ENCODE measurements at places on chromosomes 11 and 22.

DNA sequence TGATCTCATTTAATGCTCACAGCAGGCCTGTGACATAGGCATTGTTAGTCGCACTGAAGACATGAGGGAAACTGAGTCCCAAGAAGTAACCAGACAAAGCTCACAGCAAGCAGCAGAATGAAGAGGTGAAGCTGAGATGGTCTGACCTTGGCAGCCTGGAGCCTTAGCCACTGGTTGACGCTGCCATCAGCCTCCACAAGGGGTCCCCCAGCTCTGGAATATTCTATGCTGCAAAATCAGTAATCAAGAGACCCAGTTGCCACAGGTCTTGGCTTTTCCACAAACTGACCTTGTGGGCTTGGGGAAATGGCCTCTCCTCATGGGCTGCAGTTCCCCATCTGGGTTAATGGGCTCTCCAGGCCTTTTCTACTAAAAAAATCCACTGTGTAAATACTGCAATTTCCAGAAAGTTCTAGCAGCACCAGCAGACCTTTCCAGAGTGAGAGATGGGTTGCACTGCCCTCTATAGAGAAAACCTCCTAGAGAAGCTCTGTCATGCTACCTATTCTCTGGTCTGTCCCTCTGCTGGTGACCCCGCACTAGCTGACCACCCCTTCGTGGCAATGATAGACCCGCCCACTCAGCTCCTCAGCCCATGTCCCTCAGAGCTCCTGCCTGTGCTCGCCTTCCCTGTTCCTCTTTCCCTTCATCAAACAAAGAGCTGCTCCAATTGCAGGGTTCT lies 22.6 kb upstream of the ISX start:
- no peak for DNase-seq

GRCh38 chr11:108551651-108552462 lies 41.7 kb downstream of the EXPH5 start:
- DNase-seq: no peak

DNA sequence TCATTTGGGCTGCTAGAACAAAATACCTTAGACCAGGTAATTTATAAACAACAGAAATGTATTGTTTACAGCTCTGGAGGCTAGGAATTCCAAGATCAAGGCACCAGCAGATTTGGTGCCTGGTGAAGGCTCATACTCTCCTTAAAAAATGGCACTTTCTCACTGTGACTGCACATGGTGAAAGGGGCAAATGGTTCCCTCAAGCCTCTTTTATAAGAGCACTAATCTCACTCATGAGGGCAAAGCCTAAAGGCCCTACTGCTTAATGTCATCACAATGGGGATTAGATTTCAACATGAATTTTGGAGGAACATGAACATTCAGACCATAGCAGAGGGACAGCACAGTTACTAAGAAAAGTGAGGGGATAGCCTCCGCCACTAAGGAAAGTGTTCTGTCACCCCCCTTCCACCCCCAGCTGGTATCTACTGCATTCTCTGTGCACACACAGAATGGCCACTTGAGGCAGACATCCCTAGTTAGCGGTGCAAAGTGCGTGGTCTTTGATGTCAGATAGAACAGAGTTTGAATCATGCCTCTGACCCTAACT lies 47.2 kb upstream of the CEP295 start:
- no peak for DNase-seq

DNA sequence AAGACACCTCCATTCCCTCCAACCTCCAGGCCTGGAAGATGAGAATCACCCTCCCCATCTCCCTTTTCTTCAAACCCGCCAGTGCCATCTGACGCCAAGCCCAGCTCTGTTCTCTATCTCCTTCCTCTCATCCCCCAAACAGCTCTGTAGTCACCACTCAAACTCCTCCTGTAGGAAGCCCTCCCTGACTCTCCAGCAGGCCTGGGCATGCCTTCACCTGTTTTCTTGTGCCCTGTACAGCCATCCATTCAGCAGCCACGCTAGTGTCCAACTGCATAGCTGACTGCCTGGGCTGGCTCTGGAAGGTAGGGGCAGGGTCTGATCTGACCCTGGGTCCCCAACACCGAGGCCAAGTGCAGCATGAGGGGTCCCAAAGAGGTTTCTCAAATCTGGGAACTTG lies 25.0 kb downstream of the GDPD5 start:
- no peak for DNase-seq

- peak; percentile 70 for DNase-seq
Measured at GRCh38 chr11:64251016-64251752, at the start of gene PLCB3. TSS of gene PLCB3 (plus strand) at chr11:64251530. CDS start at chr11:64251650, 120 bp downstream.

- DNase-seq: no peak
Measured at GRCh38 chr22:19464975-19465374, 14.0 kb downstream of the UFD1 start.

DNA sequence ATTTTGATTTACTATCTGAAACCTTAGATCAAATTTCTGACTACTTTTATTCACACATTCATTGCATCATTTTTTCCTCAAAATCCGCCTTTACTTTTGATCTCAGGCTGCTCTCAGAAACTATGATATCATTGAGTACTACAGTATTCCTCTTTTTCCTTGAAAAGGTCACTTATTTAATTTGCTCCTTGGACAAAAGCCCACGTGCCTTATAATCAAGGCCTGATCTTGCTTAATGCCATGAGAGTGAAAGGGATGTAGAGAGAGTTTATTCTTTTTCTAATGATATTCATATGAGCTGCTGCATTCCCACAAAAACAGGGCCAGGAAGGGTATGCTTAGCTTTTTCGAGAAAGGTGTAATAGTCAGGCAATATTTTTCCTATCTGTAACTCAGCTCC lies 327.0 kb downstream of the ETS1 start:
- DNase-seq: no peak

- peak; percentile 43 for DNase-seq
Measured at GRCh38 chr11:67120881-67121710, 2.0 kb downstream of the KDM2A start.

- DNase-seq: no peak
Measured at GRCh38 chr22:33745501-33745900, 174.8 kb downstream of the LARGE1 start.

- no peak for DNase-seq
Measured at GRCh38 chr22:27239520-27239919, 562.0 kb downstream of the MN1 start.

GRCh38 chr11:132973686-132974085 lies 558.6 kb downstream of the OPCML start:
- DNase-seq: no peak

DNA sequence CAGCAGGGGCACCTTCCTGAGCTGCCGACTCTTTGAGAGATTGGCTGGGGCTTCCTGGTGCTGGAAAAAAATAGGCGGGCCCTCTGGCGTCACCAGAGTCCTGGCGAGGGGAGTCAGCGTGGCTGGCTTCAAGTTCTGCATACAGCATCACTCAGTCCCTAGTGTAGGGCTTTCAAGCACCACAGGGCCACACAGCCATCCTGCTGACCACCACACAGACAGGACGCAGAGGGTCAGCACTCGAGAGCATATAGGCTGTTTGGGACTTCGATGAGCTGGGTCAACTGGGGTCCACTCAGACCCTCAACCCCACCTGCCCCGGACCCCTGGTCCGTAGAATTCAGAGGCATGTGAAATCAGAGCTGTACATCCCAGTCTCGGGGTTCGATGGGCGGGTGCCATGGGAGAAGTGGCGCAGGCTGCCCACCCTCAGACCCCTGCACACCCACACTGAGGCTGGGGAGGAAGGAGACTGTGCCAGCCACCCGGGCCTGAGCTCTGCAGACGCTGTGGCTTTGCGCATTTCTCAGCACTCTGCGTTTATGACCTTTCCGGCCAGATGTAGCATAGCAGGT lies 1131.9 kb downstream of the BRD1 start:
- DNase-seq: no peak

- no peak for DNase-seq
Measured at GRCh38 chr11:122220321-122220720, 104.3 kb upstream of the BLID start.

DNA sequence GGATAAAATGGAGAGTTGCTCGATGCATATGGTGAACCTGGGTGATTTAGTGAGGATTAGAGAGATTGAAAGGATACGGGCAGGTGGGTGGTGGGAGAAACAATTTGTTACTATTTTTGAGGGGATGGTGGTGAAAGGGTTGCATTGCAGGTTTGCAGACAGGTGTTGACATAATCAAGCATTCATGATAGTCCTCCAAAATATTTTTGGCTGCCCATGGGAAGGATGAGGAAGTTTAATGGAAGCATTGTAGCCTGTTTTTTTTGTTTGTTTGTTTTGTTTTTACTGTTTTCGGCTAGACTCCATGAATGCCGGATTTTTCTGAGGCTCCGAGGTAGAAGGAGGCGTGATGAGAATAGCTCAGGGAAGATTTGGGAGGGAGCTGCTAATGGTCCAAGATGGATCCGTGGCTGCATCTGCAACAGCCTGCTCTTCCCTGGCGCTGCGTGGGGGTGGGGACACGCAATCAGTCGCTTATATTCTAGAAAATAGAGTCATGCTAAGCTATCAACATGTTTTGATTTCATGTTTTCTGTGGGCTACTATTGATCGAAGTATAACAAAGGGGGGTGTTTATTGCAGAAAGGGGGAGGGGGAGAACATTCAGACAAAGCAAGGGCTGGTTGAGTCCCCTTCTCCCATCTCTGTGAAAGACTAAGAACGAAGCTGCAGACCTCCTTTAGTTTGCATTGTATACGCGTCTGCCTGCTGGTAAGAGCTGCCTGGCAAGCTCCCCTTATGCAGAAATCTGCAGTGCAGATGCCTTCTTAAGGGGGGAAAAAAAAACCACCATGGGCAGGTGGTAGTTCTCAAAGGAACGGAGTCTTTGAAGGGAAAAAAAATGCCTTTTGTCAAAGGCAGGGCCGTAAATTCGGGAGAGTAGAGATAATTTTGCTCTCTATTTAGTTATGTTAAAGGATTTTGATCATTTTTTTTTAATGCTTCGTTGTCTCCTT lies 1.0 kb downstream of the RTN3 start:
- no peak for DNase-seq

DNA sequence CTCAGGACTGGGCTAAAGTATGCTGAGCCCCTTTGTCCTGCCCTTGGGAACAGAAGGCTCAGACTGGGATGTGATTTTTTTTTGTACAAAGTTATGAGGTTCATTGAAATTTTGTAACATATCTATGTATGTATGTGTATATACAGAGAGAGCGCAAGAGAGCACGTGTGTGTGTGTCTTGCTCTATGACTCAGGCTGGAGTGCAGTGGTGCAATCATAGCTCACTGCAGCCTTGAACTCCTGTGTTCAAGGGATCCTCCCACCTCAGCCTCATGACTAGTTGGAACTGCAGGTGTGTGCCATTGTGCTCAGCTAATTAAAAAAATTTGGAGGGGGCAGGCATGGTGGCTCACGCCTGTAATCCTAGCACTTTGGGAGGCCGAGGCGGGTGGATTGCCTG lies 5.7 kb downstream of the TMEM25 start:
- DNase-seq: no peak

Measured in CD4-positive, alpha-beta T cell treated with Interleukin-17A for 1 hour (primary cell).